ENCODE measurements at places on chromosomes 4 and X.
A peak's percentile ranks its signal among the peaks of the same experiment; 100 is the strongest.

GRCh38 chr4:145927030-145927429, 11.6 kb downstream of the ZNF827 start:
- no peak for DNase-seq

- DNase-seq, result no peak
Observed at GRCh38 chrX:54184474-54184873, 1.4 kb upstream of the FAM120C start.

- DNase-seq, result peak; percentile 42
Observed at GRCh38 chrX:113400193-113400704, 559.6 kb upstream of the AMOT start.

GRCh38 chr4:153067376-153067775, 131.3 kb downstream of the FHDC1 start:
- DNase-seq, result peak; percentile 28

Measured in Calu3 (cell line).